ENCODE measurements at places on chromosomes 16 and 17.

DNA sequence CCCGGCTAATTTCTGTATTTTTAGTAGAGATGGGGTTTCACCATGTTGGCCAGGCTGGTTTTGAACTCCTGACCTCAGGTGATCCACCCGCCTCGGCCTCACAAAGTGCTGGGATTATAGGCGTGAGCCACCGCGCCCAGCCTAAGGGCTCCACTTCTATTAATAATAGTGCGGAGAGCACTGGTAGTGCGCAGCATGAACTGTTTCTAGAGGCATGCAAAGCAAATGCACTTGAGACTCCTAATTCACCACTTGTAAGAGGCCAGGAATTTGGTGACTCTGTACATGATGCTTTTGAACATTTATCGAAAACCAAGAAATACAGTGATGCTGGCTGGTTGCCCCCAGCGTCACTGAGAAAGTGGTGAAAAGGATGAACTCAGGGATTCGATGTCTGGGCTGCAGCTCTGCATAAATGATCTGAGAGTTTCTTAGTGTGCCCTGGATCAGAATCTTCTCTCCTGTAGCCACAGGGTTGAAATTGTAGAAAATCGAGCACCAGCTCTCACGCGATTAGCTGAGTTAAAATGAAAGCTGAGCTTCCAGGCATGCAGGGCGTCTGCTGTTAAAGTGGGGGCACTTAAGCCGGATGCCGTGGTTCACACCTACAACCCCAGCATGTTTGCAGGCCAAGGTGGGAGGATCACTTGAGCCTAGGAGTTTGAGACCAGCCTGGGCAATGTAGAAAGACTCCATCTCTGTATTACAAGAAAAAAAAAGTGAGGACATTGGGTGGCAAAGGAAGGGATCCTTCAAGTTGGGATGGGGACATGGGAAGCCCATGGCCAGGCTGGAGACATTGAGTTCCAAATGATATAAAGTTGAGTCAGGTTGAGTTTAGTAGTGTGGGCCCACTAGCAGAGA, 4.8 kb downstream of the RNF213 start:
- no peak for DNase-seq

- no peak for DNase-seq
These were observed 41.8 kb downstream of the TNRC6C start for GRCh38 chr17:78000341-78000740.

- DNase-seq = no peak
These were observed 100.9 kb downstream of the ZNF778 start for GRCh38 chr16:89318430-89318758.

DNA sequence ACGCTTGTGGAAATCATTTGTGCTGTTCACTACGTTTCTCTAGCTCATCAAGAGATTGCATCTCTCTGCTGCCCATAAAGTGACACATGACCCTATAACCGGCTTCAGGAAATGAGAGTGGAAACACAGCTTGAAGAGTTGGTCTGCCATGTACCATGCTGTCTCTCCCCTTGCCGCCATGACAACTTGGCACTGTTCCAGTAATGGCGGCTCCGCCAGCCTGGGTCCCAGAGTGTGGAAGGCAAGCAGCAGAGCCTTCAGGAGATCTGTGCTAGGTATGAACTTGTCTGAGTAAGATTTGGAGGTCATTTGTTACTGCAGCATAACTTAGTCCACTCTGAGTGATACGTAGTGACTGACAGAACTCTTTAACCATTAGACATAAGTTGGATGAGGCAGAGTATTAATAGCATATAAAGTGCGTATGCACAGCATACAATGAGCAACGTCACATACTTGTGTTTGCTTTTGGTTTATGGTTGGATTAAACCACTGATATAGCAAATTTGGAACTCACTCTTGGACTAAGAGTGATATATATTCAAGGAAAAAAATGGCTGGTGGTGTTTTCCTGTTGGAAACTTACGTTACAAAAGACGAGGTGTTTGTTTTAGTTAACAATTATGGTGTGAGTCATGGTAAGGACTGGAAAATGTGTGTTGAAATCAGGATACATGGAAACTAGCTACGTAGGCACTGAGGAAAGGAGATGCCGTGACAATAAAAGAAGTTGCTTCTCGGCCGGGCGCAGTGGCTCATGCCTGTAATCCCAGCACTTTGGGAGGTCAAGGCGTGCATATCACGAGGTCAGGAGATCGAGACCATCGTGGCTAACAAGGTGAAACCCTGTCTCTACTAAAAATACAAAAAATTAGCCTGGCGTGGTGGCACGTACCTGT, 24.4 kb upstream of the PMP22 start:
- DNase-seq = no peak

DNA sequence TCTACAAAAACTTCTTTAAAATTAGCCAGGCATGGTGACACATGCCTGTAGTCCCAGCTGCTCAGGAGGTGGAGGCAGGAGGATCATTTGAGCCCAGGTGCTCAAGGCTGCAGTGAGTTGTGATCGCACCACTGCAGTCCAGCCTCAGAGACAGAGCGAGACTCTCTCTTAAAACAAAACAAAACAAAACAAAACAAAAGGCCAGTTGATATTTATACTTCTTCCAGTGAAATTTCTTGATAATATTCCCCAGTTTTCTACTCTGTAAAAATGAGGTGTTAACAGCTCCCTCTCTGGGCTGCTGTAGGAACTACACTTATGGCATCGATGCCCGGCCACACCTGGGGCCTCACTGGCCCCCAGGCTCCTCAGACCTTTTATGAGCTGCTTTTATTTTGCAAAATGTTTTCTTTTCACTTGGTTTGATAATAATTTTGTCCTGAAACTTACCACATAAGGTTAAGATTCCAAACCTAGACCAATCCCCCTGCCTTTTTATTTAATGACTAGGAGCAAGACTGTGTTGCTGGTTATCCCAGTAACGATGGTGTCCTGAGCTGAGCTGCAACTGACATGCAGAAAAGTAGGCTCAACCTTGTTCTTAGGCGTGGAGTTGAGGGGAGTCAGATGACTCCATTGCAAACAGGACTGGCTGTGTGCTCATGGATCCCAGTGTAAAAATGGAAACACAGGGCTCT, 17.6 kb downstream of the MAPK8IP3 start:
- DNase-seq = peak; percentile 77

GRCh38 chr16:89746043-89746442, 24.7 kb downstream of the ZNF276 start:
- no peak for DNase-seq

- DNase-seq = no peak
These were observed 14.7 kb upstream of the TRIM25 start for GRCh38 chr17:56928586-56928985.

DNA sequence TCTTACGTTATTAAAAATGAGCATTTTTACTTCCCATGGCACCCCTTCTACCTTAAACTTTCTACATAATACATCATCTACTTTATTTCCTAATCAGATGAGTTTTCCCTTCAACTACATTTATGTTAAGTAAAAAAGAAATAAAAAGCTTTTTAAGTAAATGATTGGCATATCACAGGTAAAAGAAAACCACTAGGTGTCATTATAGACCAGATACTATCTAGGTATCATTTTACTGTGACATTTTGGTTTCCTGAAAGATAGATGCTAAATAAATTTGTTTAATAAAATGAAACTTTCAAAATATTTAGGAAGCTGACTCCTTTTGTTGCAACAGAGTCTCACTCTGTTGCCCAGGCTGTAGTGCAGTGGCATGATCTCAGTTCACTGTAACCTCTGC, 3.8 kb upstream of the CMTM1 start:
- no peak for DNase-seq

GRCh38 chr16:58628845-58629732, 537 bp downstream of the CNOT1 start:
- DNase-seq = peak; percentile 77

GRCh38 chr16:28491230-28491969, 474 bp downstream of the CLN3 start:
- peak; percentile 50 for DNase-seq

- DNase-seq = no peak
These were observed 990 bp upstream of the ROGDI start for GRCh38 chr16:4803401-4803844.

GRCh38 chr16:19212059-19212458, 44.0 kb downstream of the SYT17 start:
- no peak for DNase-seq

Measured in NAMALWA (cell line).